ENCODE measurements at places on chromosomes 12 and 14.

GRCh38 chr12:79566452-79567174 is 124.2 kb downstream of the PAWR start:
- no peak for DNase-seq

DNA sequence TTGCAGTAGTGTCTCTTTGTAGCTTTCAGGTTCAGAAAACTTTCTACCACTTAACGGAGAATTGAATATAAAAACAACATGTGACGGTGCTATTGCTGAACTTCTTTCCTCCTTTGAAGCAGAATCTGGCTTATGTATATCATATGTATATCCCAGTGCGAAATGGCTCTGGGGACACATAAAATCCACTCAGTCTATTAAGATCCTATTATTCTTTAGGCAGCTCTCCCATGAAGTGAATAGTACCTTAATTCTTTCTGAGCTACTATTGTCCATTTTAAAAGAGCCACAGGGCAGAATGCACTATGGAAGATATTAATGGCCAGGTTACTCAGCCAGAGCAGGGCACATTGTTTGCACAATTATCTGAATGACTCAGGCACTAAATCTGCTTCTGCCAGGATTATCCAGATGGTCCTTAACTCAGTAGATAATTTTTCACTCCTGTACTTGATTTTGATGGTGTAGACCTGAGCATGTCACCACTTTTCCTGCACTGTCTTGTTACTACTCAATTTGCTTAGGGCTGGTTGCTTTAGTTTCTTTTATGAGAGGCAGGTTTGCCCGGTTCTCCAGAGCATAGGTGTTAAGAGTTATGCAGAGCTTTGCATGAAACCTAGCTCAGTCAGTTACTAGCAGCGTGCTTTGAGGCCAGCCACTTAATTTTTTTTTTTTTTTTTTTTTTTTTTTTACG is 5.5 kb downstream of the CNTN1 start:
- no peak for DNase-seq

DNA sequence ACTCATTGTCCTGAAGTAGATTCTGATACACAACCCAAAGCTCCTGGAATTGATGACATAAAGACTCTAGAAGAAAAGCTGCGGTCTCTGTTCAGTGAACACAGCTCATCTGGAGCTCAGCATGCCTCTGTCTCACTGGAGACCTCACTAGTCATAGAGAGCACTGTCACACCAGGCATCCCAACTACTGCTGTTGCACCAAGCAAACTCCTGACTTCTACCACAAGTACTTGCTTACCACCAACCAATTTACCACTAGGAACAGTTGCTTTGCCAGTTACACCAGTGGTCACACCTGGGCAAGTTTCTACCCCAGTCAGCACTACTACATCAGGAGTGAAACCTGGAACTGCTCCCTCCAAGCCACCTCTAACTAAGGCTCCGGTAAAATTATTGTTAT is 63.8 kb downstream of the RAD52 start:
- DNase-seq, result no peak

DNA sequence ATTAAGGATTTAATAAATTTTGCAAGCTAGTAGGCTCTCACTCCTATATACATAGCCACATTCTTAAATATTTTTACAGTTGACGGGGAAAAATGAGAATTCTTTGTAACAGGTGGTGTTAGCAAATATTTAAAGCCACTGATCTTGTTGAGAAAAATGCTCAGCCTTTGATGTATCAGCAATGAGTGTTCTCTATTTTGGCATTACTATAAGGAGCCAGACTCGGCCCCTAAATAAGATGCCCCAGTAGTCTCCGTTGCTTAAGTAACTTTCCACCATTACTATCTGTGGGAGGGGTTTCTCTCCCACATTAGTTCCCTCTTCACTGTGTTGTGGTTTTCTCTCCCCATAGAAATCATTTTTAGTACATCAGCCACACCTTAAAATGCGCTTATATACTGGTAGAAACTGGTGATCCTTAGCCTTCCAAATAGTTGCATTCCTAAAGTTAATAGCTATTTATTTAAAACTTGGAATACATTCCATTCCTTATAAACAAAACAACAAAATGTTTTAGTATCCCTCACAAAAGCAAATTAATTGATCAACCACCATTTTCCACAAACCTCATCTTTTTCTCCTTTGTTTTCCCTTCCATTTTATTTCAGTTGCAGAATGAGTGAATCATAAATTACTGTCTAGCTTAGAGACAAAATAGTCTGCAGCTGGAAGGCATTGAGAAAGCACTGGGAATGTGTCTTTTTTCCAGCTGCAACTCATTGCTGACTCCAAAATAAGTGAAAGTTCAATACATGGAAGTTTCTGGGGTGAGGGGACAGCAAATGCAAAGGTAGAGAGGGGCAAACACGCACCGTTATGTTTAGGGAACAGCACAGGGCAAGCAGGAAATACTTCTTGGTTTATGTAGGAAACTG is 84.7 kb upstream of the FERMT2 start:
- DNase-seq, result no peak

GRCh38 chr12:116210131-116210530 is 67.4 kb downstream of the MED13L start:
- DNase-seq, result no peak

GRCh38 chr14:33309106-33309505 is 370.4 kb downstream of the NPAS3 start:
- DNase-seq, result no peak

- DNase-seq, result no peak
Observed at GRCh38 chr12:24860546-24860945, 88.4 kb downstream of the BCAT1 start.

GRCh38 chr14:87630846-87631245 is 362.1 kb downstream of the GALC start:
- DNase-seq, result no peak

DNA sequence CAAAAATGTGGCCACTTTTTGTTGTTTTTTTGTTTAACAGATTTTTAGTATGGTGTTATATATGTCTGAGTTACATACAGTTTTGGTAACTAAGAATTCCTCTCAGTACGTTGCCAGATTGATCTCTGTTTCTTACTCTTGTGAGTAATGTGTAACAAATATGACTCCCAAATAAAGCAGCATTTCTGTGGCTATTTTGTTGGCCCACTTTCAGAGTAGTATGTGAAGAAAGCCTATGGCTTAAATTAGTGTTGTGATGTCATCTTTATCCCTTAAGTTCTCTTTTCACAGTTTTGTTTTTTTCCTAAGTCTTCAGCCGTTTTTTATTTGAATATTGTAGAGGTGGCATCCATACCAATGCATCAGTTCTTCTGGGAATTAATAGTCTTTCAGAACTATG is 10.7 kb downstream of the PCNX4 start:
- DNase-seq, result no peak

GRCh38 chr12:110337912-110338710 is 57.1 kb downstream of the ATP2A2 start:
- DNase-seq, result no peak

GRCh38 chr12:52073531-52074381 is 4.0 kb downstream of the ATG101 start:
- no peak for DNase-seq

DNA sequence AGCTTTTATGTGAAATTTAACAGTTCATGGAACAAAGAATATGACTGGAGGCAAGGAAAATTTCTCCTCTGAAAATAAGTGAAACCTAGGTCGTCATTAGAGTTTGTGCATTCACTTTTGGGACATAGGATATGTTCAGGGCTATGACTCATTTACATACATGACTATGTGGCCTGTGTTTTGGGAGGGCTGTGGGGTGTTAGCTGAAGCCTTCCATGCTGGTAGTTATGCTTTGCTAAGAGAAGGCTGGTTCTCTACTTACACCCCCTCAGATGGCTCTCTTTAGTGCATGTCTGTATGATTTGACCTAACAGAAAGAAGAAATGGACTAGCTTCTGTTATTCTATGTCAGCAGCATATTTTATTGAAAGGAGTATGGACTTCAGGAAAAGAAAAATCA is 416.5 kb upstream of the GARIN6 start:
- no peak for DNase-seq

DNA sequence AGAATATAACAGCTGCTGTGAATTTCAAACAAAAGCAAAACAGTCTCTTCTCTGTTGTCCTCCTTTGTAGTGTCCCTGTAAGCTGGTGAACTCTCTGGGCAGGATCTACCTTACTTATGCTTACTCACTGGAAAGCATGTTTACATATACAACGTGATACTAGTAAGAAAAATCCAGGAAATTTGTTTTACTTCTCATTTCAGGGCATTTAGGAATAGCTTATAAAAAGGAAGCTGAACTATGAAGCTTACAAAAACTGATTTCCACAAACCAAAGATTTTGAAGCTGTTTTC is 311.0 kb downstream of the NOVA1 start:
- DNase-seq, result no peak

DNA sequence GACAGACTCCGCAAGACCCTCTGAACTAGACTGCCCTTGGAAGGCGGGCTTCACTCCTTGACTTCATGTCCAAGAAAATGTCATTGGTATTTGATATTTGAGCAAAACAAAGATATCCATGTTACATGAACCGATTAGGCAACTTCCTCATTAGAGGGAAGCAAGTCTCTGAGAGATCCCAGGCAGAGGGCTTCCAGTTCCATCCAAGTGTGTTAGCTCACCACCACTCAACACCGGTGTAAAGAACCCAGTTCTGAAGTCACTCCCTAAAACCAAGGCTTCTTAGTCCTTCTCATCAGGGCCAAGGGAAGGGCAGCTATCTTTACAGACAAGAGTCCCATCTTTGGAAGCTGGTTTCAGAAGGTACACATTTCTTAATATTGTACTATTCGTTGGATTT is 87.2 kb upstream of the CDKN3 start:
- DNase-seq, result no peak

DNA sequence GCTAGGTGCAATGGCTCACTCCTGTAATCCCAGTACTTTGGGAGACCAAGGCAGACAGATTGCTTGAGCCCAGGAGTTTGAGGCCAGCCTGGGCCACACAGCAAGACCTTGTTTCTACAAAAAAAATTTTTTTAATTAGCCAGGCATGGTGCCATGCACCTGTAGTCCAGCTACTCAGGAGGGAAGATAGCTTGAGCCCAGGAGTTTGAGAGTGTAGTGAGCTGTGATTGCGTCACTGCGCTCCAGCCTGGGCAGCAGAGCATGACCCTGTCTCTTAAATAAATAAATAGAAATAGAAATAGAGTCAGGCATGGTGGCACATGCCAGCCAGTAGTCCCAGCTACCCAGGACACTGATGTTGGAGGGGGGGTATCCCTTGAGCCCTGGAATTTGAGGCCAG is 36.7 kb upstream of the CLIP1 start:
- DNase-seq, result no peak

GRCh38 chr12:112938751-112939150 is 477 bp downstream of the OAS3 start:
- DNase-seq, result no peak

DNA sequence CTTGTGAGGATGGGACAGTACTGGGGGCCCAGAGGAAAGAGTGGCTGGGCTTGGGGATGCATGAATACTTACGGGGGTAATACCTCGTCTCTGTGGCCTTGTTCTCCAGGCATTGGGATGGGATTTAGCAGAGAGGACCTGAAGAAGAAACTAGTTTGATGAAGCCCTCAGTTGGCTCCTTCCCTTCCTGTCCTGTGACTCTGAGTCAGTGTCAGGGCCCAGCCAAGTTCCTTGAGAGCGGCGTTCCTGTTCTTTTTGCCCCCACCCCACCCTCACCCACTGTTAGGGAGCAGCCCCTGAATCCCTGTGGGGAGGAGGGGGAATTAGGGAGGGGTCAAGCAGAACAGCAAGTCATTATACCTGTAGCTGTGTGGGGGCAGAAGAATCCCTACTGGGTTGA is 5.2 kb upstream of the LRP1-AS start:
- no peak for DNase-seq

- DNase-seq, result no peak
Observed at GRCh38 chr12:40444174-40444573, 219.4 kb downstream of the LRRK2 start.

DNA sequence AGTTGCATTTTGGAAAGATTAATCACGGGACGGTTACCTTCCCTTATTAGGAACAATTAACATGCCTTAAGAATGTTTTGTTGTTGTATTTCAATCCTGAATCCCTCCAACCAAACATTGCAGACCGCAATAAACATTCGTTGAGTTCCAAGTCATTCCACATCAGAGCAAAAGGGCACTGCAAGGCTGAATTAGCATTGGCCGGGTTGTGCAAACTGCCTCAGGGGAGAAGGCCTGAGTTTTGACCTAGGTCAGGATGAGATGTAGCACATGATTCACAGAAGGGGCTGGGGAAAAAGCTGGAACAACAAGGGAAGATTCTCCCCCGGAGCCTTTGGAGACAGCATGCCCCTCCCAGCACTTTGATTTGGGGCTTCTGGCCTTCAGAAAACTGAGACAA is 82.1 kb upstream of the BDKRB2 start:
- DNase-seq, result no peak

DNA sequence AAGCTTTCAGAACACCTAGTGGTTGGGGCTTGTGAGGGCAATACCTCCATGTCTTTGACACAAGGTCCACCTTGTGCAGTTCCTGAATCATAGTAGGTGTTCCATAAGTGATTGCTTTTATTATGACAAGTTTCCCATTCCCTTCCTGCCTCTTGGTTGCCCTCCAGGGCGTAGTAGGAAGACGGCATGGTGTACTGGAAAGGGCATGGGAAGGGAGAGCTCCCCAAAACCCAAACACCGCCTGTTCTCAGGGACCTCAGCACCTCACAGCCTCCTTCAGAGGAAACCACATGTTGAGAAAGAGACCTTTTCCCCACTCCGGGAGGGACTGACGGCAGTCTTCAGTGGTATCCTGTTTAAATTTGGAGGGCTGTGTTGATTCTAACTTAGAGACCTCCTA is 21.1 kb downstream of the EVL start:
- DNase-seq, result no peak

- no peak for DNase-seq
Observed at GRCh38 chr14:81767266-81767995, 233.8 kb upstream of the SEL1L start.

GRCh38 chr12:10331642-10332239 is 24.1 kb downstream of the KLRD1 start:
- no peak for DNase-seq

DNA sequence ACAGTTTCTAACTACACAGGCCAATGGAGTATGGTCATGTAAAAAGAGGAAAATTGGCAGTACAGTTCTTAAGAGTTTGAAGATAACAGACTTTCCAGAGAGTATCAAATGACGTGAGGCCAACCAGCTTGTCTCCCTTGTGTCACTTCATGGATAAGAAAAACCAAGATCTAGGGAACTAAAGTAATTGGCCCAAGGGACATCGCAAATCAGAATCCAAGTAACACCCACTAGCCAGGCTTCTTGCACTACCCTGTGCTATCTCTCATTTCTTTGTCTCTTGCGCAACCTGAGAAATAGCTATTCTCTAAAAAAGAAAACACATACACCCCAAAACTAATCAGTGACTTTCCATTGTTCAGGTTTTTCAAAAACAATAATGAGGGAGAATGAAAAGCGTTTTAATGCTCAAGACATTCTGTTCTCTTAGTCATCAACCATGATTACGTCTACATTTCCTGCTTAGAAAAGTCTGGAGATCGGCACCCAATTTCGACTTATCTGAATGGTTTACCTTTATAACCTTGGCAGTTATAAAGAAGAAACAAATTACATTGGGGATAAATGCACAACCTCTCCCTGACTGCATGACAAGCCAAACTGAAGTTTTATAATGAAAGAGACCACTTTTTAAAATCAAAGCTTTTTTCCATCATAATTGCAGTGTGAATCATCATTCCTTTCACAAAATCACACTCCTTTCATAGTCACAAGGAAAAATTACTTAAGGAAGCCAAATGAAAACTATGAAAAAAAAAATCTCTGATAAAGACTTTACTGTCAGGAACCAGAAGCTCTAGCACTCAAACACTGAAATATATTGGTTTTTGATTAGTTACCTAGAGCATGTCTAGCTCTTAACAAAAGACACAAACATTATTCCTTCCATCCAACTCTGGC is 42.1 kb downstream of the TMTC1 start:
- DNase-seq, result no peak

- no peak for DNase-seq
Observed at GRCh38 chr14:44041700-44042099, 465.4 kb downstream of the FSCB start.
